Activated T-cell treated with anti-CD3 and anti-CD28 coated beads, Interleukin-2, amount 50 U/mL, for 72 hours (primary cell): ENCODE measurements at places on chromosomes 6 and 20.
A peak's percentile ranks its signal among the peaks of the same experiment; 100 is the strongest.

- DNase-seq: no peak
Measured at GRCh38 chr6:30547454-30547853, 8.8 kb downstream of the GNL1 start.

DNA sequence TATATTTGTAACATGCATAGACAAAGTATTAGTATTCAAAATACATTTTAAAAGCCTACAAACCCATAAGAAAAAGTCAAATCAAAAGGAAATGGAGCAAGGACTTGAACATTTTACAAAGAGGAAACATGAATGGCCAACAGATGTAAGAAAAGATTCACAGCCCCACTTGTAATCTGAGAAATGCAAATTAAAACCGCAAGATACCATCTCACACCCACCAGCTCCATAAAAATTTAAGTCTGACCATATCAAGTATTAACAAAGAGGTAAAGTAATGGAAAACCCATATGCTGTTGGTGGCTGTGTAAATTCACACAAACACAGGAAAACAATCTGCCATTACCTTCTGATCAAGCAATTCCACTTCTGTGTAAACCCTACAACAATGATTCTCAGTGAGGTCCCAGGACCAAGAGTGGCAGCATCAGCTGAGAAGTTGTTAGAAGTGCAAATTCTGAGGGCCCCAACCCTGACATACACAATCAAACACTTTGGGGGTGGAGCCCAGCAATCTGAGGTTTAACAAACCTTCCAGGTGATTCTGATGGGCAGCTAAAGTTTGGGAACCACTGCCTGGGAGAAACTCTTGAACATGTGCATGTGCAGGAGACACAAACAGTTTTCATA, 30.9 kb downstream of the BCL2L1 start:
- no peak for DNase-seq

DNA sequence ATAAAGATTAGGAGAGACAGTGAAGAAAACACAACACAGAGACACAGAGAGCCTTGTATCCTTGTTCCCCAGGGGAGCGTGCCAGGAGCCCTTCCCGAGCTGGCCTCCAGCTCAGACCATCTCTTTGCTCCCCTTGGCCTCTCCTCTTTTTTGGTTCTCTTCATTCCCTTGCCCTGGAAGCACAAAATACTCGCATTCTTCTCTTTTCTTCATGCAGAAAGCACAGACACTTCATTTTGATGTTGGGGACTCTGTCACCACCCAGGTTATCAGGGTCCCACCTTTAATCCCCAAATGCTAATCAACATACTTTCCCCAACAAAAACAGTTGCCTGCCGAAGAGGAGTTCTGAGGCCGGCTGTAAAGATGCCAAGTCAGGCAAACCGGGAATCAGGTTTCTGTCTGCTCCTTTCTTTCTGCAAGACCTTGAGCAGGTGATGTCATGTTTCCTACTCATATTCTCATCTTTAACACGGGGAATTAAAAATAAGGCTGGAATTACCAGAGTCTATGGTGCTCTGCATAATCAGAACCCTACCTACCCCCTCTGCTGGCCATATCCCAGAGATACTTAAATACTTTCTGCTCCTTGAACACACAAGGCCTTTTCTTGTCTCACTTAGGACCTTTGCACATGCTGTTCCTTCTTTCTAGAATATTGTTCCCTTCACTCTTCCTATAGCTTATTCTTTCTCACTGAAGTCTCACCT, 21.7 kb downstream of the TGM6 start:
- no peak for DNase-seq

DNA sequence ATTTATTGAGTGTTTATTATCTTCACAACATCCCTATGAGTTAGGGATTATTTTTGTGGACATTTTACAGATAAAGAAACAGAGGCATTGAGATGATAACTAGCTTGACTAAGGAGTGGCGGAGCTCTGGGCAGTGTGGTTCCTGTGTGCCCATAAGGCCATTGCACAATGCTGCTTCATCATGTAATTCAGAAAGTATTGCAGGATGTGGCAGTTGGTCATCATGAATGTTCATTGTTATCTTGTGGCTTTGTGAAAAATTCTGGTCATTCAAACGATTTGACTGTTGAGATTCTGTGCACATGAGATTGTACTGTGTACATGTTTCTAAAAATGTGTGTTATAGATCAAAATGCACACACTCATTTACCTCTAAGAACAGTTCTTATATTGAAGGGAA, 150.8 kb downstream of the ESR1 start:
- no peak for DNase-seq

DNA sequence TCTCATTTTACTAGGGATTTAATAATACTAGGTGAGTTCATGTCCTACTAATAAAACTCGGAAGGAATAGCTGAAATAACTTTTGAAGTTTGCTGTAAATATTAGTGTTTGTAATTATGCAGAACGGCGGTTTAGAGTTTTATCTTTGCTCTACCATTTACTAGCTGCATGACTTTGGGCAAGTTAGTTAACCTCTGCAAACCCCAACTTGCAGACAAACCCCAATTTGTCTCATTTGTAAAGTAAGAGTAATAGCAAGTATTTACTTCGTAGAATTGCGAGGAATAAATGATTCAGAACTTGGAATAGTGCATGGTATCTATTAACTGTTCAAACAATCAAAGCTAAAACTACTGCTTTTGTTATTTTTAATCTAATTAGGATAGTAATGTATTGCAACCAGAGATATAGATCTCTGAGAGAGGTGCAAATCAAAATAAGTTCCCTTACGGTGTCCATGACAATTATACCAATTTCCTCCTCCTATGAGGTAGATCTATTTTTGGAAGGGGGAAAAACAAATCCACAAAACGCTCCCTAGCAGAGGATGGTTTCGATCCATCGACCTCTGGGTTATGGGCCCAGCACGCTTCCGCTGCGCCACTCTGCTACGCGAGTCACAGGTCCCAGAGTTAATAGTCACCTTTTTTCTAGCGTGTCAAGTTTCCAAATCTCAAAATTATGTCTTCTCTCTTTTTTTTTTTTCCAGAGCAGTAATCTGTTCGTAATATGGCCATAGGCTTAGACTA, 35.1 kb upstream of the BTN3A2 start:
- DNase-seq: peak; percentile 72
